ENCODE measurements at places on chromosomes 5 and 9.

DNA sequence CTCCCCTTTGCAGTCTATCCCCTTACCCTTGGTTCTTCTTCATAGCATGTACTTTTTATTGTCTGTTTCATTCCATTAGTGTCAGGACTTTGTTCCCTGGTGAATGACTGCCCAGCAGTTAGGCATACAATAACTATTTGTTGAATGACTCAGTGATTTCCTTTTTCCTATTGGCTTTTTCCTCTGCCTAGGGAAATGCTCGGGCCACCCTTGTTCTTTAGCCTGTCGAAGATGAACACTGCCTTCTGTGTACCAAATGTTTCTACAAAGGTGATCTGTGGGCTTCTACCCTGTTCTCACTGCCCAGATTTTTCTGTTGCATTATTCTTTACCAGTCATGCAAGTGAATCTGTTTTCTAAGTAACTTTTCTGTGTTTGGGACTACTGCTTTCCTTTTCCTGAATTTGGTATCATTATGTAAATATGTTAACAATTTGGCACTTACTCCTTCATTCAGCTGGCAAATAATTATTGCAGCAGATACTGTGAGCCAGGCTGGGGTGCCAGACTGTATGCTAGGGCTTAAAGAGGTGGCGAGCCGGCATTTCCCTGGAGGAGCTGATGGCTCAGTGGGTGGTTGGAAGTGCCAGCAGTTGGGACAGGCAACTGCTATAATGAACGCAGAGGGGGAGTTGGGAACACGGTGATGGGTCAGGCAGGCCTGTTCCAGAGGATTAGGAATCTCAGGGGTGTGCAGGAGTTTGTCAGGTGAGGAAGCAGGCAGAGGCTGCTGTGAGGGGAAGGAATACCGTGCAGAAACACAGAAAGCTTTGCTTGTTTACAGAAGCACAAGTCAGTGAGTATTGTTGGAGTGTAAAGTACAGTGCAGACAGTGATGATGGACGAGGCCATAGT, 30.6 kb downstream of the KDM4C start:
- no peak for DNase-seq

DNA sequence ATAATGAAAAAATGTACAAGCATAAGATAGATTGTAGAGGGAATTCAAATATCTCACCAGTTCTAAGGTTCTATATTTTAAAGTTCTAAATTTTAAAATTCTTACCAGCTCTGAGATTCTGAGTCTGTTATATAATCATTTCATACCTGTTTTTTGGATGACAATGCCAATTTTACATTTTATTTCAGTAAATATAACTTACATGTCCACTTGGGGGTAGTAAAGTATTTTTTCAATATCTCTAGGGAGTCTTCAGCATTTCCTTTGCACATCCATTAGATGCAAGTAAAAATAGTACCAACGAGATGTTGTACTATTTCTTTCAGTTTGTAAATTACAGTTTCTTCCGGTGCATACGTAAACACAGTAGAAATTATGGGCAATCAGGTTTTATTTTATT, 25.7 kb downstream of the NMUR2 start:
- no peak for DNase-seq

DNA sequence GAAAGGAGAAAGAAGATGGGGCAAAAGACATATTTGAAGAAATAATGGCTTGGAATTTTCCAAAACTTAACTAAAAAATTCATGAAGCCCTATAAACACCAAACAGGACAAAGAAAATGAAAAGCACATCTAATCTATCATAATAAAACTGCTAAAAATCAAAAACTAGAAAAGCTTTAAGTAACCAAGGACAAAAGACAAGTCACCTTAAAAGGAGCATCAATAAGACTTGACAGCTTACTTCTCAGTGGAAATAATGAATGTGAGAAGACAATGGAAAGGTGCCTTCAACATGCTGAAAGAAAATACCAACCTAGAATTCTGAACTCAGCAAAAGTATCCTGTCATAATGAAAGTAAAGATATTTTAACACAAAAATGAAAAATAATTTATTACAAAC, 27.0 kb downstream of the GTF3C4 start:
- DNase-seq: no peak

DNA sequence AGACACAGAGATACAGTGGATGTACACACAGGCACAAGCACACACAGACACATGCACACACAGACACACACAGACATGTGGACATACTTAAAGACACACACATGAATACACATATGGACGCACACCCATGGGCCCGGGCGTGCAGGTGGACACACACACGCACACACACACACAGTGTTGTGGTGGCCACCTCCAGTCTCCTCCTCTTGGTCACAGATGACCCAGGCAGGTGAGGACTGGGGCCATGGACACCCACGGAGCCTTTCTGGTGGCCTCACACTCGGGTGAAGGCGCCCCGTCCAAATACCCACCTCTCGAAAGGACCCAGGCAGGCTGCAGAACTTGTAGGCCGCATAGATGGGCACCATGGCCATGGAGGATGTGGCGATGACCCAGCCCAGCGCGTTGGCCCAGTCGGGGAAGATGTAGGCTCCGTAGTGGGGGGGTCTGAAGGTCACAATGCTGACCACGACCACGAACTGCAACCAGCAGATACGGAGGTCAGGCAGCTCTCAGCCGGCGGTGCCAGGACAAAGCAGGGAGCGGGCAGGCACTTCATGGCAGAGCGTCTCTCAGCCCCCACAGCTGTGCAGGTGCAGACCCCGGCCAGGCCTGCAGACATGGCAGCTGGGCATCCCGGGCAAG, 42.5 kb downstream of the SLC6A3 start:
- DNase-seq: no peak

GRCh38 chr5:17255471-17256021, 38.1 kb downstream of the BASP1 start:
- no peak for DNase-seq

- no peak for DNase-seq
Observed at GRCh38 chr5:136192015-136192525, 892 bp downstream of the SMIM32 start.

DNA sequence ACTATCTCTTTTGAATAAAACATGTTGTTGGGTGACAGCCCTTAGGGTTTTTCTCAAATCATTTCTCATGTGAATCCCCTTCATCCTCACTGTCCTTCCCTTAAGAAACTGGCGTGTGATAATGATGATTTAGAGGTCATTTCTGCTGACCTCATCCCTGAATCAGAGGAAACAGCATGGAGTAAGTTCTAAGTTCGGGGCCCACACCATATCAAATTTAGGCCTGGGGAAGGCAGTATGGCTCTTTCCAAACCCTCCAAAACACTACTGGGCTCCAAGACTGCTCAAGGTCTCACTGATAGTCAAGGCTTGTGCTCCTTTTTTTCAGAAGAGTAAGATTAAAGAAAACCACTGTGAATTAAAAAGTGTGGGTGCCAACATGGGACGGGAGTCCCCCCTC, 872 bp upstream of the SMIM3 start:
- DNase-seq: no peak

DNA sequence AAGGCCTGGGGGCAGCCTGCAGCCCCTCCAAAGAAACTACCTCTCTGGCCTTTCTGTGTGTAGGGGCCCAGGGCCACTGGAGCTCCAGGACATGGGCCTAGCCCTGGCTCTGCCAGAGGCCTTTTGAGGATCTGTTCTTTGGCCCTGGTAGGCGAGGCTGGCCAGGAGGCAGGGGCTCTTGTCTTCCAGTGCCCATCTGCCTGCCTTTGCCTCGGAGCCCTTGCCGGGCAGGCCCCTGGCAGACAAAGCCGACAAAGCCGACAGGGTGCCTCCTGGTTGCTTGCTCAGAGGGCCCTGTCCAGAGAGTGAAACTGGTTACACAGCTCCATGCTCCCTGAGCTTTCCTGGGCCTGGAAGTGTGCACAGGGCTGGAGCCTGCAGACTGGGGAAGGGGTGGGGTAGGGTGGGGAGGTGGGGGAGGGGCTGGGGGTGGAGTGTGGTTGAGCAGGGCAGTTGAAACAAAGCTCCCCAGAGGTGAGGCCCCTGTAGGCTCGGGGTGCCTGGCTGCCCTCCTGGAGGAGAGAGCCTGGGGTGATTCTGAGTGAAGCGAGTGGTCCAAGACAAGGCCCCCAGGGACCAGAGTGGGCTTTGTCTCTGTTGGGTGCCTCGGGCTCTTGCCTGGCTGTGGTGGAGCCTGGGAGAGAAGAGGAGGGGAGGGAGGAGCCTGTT, 29.3 kb downstream of the PTPA start:
- no peak for DNase-seq
